ENCODE measurements at places on chromosomes 12 and 14.

DNA sequence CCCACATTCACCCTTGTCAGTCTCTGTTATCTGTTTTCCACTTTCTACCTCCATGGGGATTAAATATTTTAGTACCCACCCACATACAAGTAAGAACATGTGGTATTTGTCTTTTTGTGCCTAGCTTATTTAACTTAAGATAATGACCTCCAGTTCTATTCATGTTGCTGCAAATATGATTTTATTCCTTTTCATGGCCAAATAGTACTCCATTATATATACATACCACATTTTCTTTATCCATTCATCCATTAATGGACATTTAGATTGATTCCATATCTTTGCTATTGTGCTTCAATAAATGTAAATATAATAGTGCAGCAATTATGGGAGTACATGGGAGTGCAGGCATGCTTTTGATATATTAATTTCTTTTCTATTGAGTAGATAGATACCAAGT is 185.8 kb downstream of the RPAP3 start:
- no peak for DNase-seq

- no peak for DNase-seq
These were observed 16.8 kb upstream of the TESPA1 start for GRCh38 chr12:55001198-55001868.

DNA sequence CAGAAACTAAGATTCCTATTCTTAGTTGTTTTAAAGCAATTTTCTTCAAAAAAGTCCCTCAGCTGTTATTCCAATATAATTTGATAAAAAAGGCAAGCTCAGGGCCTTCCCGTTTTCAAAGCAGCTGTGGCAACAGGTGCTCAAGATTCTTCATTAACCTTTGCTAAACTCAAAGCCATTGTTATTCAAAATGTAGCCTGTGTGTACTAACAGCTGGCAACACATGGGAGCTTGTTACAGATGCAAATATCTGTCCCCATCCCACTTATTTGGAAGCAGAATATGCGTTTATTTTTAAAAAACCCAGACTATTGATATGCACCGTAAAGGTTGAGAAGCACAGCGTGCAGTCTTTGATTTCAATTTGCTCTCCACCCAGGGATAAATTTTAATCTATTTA is 210.4 kb upstream of the SYT10 start:
- DNase-seq: no peak

DNA sequence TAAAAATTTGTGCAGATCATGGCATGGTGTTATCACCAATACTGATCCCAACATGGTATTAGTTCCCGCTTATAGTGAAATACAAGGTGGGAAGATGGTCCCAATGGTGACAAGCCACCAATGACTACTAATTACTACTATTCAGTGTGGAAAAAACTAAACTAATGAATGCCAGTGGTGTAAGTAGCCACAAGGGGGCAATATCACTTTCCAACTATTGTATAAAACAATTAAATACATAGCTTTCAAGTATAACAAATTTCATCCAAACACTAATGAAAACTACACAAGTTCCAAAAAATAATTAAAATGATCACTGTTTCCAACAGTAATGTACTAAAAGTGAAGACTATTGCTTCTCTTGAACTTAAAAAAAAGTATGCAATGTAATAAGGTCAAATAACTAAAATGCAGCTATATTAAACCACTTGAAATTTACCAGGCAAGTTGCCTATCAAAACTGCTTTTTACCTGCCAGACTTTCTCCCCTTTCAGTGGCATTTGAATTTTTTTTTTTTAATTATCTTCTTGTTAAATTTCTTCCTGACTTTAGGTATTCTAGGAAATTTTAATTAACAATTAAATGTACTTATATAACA is 58.0 kb downstream of the PAPLN start:
- DNase-seq: no peak

DNA sequence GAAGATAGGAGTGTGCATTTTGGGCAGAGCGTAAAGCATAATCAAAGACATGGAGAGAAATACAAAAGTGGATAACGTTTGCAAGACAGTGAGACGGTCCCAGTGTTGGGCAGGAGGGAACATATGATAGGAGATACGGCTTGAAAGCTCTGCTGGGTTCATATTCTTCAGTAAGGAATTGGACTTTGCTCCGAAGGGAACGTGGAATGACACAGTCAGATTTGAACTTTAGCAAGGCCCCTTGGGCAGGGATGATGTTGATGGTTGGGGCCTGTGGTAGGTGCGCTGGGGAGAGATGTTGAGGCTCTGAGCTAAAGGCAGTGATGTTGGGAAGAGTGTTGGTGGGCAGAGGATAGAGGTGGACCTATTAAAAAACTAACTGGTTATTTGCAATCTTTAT is 143.5 kb upstream of the TBX3 start:
- no peak for DNase-seq

- DNase-seq: no peak
These were observed 33.6 kb downstream of the KCNA1 start for GRCh38 chr12:4943067-4943937.

DNA sequence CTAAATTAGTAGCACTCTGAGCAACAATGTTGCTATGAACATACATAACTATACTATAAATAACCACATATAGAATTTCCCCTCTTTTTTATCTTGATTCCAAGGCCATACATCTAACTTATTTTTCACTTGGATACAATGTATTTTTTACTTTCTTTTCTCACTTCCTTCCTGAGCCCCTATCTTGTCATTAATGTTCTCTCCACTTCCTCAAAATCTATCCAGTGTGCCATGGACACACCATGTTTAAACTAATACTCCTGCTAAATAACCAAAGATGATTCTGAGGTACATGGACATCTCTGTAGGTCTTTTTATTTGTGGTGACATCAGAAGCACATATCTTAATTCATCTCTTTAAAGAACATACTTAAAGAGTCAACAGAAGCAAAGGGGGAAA is 251.2 kb downstream of the C12orf42 start:
- no peak for DNase-seq

Measured in stimulated activated CD8-positive, alpha-beta memory T cell treated with anti-CD3 and anti-CD28 coated beads, Interleukin-15, amount 100 ng/mL, for 24 hours (primary cell).